Kidney epithelial cell (primary cell): ENCODE measurements at places on chromosomes 3 and 15. TPM values are rescaled to one million over a fixed set of nuclear protein-coding genes. Genes with fewer than 3 reads are reported as not detected.

Gene FAM43A
- 1.7 and 2.7 TPM in 2 replicates for total RNA-seq

Gene DPPA2
- total RNA-seq = not detected in 2 replicates

- DNase-seq = no peak
Observed at GRCh38 chr3:37310666-37311050, 136.3 kb upstream of the LRRFIP2 start.

GRCh38 chr15:100125401-100126191 is 216.2 kb downstream of the ADAMTS17 start:
- DNase-seq = no peak

Gene ZIC4
- total RNA-seq = not detected in 2 replicates
